ENCODE measurements at places on chromosomes 11 and 22.
A peak's percentile ranks its signal among the peaks of the same experiment; 100 is the strongest.

- DNase-seq, result no peak
These were observed 858.8 kb downstream of the METTL15 start for GRCh38 chr11:28966951-28967350.

DNA sequence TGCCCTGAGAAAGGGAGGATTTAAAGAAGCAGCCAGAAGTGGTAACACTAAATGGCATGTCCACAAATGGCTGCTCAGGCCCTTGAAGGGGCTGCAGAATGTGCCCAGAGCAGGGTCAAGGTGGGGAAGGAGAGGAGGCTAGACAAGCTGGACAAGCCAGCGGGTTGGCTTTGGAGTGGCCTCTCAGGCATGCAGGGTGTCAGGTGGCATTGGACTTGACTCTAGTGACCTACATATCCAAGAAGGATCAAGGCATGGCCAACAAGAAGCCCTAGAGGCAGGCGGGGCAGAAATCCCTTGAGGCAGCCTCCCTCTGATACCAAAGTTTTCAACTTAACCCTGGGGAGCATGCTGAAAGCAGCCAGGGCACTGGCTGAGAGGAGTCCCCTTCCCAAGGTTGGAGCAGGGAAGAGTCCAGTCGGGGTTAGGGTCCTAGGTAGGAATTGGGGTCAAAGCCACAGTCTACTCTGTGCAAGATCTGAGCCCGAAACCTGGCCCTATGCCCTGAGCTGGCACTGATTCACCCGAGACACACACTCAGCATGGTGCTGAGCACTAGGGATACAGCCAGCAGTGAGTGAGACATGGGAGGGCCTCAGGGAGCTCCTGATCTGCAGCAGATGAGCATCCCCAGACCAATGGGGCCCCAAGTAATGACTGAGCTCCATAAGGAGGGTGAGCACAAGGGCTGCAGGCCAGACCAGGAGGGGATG is 95.8 kb upstream of the ASPHD2 start:
- no peak for DNase-seq

DNA sequence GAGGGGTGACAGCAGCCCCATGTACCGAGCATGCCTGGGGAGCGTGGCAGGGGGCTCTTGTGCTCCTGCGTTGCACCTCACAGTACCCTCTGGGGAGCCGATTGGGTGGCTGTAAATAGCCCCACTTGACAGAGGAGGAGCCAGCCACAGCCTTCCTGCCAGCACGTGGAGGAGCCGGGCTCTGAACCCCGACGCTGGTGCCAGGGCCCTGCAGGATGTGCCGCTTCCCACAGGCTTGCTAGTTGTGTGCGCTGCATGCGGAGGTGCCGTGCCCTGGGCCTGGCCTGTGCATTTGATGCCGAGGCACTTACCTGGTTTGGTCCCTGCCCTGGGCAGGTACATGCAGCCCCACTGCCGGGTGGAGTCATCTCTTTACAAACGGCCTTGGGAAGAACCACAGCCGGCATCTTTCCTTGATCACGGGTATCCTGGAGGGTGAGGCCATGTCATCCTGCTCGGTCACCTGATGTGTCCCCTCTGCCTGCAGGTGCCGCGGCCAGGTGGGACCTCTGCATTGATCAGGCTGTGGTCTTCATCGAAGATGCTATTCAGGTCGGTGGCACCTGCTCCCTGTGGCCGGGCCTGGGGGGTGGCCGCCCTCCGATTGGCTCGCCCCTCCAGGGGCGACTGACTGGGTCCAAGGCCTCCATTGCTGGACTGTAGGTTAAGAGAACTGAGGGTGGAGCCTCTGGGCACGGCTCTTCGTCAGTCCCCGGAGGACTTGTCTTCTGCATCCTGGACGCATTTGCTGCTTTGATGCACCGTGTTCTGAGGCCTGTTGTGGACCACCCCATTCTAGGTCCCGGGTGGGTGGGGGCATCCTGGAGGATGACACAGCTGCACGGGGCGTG is 5.0 kb downstream of the TPCN2 start:
- DNase-seq, result no peak

DNA sequence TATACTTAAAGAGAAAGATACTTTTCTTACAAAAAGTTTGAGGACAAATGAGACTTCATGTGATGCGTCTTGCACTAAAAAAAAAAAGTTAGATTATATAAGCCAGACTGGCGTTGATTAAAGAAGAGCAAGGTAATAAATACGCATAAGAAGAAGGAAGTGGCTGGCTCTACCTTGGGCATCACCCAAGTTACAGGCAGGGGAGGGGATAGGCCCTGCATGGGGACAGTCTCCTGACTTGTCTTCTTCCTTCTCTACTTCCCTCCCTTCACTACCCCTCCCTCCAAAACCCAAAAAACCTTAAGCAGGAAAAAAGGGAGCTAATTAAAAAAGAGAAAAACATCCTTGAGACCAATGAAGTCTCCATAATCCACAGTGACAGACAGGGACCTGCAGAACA is 22.3 kb upstream of the TMA7B start:
- no peak for DNase-seq

GRCh38 chr22:35921777-35922176 is 106.8 kb downstream of the RBFOX2 start:
- peak; percentile 18 for DNase-seq

GRCh38 chr22:37088108-37088605 is 21.4 kb downstream of the TMPRSS6 start:
- DNase-seq, result peak; percentile 26

GRCh38 chr11:8814923-8815240 is 96.1 kb upstream of the AKIP1 start:
- DNase-seq, result no peak

DNA sequence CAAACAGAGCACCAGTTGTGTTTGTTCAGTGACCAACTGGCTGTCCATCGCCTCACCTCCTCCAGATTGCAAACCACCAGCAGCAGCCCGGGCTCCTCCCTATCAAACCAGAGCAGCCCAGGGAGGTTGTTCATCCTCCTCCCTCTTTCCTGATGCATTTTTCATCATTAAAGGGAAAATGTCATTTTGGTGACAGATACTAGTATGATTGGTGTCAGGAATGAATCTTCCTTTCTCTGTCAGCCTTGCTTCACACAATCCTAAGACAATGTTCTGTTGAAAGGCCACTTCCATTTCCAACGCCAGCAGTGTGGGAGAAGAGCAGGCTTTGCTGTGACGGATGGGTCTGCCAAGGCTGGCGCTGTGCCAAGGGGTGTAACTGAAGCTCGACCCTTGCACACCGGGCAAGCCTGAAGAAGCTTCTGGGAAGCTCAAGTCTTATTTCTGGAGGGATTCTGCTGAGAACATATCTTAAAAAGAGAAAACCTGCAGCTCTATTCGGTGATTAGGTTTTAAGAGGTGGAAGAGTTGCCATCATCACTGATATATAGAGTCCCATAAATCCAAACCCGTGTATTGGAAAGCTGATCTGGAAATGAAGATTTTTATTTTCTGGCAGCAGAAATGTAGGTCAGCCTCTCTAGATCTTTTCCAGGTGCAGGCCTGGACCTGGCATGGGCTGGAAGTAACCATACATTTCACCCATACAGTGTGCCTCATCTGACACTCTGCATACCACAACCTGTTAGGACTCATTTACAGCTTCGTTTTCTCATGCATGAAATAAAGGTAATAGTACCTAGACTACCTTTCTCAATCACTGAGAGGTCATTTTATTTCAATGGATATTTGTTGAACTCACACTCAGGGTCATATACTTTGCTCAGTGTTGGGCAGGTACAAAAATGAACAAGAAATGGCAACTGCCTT is 524.5 kb downstream of the NTM start:
- no peak for DNase-seq

- no peak for DNase-seq
These were observed 624 bp downstream of the TMEM41B start for GRCh38 chr11:9313648-9314290.

DNA sequence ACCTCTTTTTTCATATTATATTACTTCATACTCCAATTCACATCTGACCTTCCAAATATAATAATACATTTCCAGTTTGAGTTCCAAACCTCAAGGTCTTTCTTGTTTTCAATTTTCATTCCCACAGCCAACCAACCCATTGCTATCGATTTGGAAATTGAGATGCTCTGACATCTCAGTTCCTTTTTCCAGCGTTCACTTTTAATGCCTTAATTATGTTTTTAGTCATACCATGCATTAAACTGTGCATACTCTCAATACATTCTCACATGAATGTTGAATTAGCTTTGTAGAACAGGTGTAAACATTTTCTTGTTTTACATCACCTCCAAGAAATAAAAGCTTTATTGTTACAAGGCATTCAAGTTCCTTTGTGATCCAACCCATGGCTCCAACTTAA is 294.2 kb upstream of the ANO3 start:
- no peak for DNase-seq

GRCh38 chr22:28791841-28792490 is 8.4 kb downstream of the XBP1 start:
- no peak for DNase-seq

- DNase-seq, result no peak
These were observed 192.5 kb upstream of the MTMR2 start for GRCh38 chr11:96116376-96116775.

DNA sequence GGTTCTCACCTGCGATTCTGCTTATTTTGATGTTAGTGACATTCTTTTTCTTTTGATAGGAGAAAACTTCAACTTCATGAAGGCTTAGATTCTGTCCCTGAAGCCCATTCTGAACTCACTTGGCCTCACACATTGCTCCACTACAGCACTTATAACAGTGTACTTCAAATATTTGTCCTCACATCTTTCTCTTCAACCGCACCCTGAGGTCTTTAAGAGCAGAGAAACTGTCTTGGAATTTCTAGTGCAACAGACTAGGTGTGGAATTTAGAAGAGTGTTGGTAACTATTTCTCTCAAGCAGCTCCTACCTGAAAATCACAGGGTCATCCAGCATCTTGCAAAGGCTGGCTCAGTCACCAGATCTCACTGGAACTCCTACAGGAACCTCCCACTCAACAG is 7.8 kb downstream of the MRGPRX3 start:
- no peak for DNase-seq

- DNase-seq, result no peak
These were observed 60.0 kb upstream of the MYEOV start for GRCh38 chr11:69233744-69234570.

GRCh38 chr11:122778148-122778547 is 60.2 kb upstream of the CRTAM start:
- peak; percentile 26 for DNase-seq

- no peak for DNase-seq
These were observed 179.2 kb downstream of the DBX1 start for GRCh38 chr11:19980957-19981669.

- no peak for DNase-seq
These were observed 61.3 kb upstream of the NARS2 start for GRCh38 chr11:78635814-78636506.

GRCh38 chr11:58632510-58632909 is 10.0 kb downstream of the CNTF start:
- no peak for DNase-seq

DNA sequence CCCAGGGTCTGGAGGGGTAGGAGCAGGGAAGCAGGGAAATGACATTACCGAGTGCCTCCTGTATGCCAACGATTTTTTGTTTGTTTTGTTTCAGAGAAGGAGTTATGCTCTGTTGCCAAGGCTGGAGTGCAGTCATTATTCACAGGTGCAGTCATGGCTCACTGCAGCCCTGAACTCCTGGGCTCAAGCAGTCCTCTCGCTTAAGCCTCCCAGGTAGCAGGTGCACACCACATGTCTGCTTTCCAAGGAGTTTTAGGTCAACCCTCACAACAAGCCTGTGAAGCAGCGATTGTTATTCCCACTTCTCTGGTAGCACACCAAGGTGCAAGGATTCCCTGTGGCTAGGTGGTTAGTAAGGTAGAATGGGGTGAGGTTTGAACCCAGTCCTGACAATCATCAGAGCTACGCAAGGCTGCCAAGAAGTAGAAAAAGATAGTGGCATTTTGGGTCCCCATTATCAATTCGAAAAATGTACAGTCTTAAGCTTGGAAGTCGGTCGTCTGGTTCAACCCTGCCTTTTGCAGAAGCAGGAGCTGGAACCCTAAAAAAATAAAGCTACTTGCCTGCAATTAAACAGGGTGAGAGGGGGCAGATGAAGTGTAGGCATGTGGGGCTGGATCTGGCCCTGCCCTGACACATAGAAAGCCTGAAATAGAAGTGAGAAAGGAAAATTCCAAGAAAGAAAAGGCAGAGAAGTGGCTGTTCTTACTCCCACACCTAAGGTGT is 9.1 kb downstream of the UCP3 start:
- DNase-seq, result no peak

DNA sequence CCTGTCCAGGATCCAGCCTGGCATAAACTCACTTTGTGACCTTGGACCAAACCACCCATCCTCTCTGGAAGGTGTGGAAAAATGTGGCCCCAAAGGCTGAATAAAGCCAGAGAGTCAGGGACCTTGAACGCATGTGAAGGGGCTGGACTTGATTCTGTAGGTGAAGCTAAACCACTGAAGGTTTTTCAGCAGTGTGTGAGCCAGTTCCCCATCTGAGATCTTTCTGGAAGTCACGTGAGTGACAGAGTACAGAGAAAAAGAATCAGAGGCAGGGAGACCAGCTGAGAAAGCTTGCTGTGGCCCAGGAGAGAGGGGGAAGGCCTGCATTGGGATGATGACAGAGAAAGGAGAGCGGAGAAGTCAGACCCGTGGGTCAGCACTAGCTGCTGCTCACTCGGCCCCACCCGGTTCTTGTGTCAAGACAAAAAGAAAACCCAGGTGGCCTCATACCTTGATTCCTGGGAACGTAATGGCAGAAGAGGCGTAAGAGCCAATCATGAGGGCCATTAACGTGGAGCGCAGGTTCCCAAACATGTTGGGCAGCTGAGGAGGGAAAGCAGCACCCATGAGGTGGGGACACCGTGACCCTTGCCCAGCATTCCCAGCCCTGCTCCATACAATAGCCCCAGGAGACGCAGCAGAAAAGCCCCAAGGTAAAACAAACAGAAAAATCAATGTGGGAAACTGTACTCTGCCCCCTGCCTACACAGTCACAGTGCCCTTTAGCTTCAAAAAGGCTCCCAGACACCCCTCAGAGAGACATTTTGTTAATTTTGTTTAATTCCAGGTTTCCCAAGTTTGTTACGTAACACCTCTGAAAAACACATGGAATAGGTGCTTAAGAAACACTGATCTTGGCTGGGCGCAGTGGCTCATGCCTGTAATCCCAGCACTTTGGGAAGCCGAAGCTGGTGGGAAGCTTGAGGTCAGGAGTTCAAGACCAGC is 17.9 kb downstream of the SLC43A1 start:
- no peak for DNase-seq

DNA sequence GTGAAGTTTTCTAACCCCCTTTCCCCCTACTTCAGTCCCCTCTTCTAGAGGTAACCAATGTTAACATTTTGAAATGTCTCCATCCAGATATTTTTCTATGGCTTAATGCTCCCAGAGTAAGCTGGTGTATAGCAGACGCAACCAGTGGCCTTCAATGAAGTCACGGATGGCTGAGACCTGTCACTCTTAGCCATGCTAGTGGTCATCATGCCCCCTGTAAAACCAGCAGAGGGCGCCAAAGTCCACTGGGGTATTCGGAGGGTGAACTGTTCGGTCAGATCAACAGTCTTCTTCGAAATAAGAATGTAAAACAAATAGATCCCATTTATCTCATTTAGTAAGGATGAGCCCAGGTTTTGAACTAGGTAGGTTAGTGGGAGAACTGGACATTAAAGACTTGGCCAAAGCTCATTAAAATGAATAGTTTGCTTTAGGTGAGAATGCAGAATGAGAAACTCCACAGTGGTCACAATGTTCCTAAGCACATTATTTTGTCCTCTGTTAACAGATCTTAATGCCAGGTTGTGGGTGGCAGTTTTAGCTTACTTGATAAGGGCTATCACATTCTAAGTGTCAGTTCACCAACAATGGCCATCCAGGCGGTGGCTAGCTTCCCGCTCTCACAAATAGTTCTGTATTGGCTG is 8.6 kb upstream of the MMP8 start:
- DNase-seq, result peak; percentile 16

- DNase-seq, result no peak
These were observed at the start of gene RBMXL2 for GRCh38 chr11:7088921-7089320. RBMXL2 (plus strand) TSS chr11:7088998; CDS start chr11:7089121, 123 bp downstream.

GRCh38 chr11:66328302-66329144 is 7.7 kb downstream of the RIN1 start:
- peak; percentile 72 for DNase-seq

Data from H54 (cell line).